ENCODE measurements at places on chromosomes 4 and X.

- H3K27me3 ChIP-seq = no peaks in the 10 kb centered on the region
- H3K4me1 ChIP-seq = peaks cover 19% of the 10 kb centered on the region
- no peak overlapping the region for H3K4me3 ChIP-seq
- H3K27ac ChIP-seq = no peak overlapping the region
- H3K36me3 ChIP-seq = no peaks in the 10 kb centered on the region
Observed at GRCh38 chr4:2938906-2939305, 24.3 kb downstream of the NOP14 start.

- H3K27ac ChIP-seq = no peak overlapping the region
- no peak overlapping the region for H3K4me3 ChIP-seq
- no peaks in the 10 kb centered on the region for H3K27me3 ChIP-seq
- no peak for DNase-seq
Observed at GRCh38 chrX:148322906-148323305, 177.5 kb upstream of the AFF2 start.

DNA sequence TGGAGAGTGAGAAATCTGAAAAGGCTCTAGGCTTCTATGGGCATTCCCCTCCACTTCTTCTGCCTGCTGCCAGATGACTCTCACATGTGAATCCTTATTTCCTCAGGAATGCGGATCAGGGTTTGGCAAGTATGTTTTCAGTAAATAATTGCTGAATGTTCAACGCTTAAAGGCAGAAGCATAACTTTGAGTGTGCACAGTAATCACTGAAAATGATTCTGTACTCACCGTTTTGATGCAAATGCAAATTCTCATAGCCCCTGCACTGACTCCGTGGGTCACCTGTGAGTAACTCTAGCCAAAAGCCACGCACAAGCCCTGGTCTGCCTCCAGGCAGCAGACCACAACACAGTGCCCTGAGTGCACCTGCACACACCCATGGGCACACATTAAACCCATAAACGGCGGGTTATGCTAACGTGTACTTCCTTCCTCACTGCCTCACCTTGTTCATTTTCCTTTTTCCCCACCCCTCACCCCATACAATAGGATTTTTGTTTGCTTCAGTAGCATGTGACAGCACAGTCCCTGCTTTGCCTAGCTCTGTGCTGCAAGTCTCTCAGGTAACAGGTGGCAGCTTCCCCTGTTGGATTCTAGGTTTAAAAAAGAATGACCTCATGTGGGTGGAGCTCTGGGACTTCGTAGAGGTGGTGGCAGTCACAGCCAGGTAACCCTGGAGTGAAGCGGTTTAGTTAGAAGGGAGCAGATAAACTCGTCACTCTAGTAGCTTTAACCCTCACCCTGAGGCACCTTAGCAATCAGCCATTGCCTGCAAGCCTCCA is at the start of gene ARHGEF38:
TSS of gene ARHGEF38 (plus strand) at position 656 of the 782 bp plus-strand sequence. CDS start 146 bp downstream, outside the sequence.
- H3K27me3 ChIP-seq = no peaks in the 10 kb centered on the region
- peak within 1 kb of the TSS; percentile 98 for H3K27ac ChIP-seq
- H3K4me3 ChIP-seq = peak within 1 kb of the TSS; percentile 23
- no peaks in the 10 kb centered on the region for H3K36me3 ChIP-seq
- DNase-seq = peak; percentile 81

DNA sequence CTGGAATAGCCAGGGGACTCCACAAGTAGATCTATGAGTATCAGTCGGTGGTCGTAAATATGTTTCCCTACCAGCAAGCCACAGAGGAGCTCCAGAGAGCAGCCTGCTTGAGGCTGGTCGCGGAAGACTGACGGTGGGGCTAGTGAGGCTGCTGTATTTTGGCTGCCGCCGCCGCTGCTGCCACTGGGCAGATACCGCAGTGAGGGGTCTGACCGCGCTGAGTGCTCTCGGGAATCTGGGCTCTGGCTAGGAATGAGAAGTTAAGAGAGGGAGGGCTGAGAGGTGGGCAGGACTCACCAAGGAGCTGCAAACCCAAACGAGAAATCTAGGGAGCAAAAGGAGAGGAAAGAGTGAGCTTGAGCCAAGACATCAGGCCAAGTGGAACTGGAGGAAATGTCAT is at the start of gene EXOC1L:
TSS of gene EXOC1L (plus strand) at position 157 of the 400 bp plus-strand sequence. CDS start at position 394, 237 bp downstream.
- no peaks in the 10 kb centered on the region for H3K36me3 ChIP-seq
- peak; percentile 15 for DNase-seq
- peaks cover 9% of the 10 kb centered on the region for H3K27me3 ChIP-seq
- no peak within 1 kb of the TSS for H3K4me3 ChIP-seq
- no peaks in the 10 kb centered on the region for H3K4me1 ChIP-seq

DNA sequence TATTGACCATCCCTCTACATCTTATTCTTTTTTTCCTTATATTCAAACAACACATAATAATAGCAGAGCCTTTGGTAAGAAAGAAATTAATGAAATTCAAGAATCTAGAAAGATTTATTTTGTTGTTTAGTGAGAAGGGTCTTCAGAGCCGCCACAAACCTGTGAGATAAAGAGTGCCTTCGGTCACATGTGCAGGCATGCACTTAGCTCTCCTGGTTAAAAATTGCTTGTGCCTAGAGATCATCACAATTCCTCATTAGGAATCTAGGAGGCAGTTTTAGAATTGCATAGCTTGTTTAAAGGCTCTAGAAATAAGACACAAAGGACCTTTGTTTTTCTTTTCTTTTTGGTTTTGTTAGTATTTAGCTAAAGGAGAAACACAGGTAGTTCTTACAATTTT is 1948.4 kb upstream of the IGFBP7 start:
- no peaks in the 10 kb centered on the region for H3K27me3 ChIP-seq
- H3K4me3 ChIP-seq = no peak overlapping the region
- no peaks in the 10 kb centered on the region for H3K36me3 ChIP-seq

DNA sequence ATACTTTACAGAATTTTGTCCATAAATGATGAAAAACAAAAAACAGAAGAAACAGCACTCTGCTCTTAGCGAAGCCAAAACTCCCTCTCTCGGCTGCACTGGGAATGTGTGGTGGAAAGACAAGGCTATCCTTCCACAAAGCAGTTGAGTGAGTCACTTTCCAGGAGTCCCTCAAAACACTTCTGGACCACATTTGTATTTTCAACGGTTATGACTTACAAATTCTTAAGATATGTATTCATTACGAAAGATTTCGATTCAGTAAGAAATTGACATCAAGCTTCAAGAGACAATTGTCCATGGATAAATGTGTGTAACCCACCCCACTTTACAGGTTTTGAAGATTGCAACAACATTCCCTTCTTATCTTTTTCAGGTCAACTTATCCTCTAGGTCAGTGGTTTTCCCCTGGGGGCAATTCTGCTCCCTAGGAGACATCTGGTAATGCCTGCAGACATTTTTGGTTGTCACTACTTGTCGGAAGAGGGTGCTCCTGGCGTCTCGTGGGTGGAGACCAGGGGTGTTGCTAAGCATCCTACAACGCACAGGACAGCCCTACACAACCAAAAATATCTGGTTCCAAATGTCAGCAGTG is 66.7 kb upstream of the MTNR1A start:
- no peak for DNase-seq
- H3K36me3 ChIP-seq = no peaks in the 10 kb centered on the region
- H3K27ac ChIP-seq = no peak overlapping the region
- no peaks in the 10 kb centered on the region for H3K4me1 ChIP-seq
- no peaks in the 10 kb centered on the region for H3K27me3 ChIP-seq

DNA sequence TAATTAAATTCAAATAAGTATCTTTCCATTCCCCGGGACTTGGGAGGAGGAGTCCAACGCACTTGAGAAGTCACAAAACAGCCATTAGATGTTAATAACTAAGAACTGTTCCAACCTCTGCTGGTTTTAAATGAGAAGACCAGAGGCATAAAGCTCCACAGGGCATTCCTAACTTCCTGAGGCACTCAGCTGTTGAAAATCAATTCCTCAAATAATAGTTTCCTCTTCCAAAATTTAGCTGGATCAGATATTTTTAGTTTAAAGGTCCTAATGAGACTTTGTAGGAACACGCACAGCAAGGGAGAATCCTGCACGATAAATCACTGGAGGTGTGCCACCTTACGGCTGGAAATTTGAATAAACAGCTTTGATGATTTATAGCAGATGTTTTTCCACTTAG is 504.3 kb upstream of the ZFP42 start:
- H3K4me1 ChIP-seq = no peaks in the 10 kb centered on the region
- no peak overlapping the region for H3K4me3 ChIP-seq

DNA sequence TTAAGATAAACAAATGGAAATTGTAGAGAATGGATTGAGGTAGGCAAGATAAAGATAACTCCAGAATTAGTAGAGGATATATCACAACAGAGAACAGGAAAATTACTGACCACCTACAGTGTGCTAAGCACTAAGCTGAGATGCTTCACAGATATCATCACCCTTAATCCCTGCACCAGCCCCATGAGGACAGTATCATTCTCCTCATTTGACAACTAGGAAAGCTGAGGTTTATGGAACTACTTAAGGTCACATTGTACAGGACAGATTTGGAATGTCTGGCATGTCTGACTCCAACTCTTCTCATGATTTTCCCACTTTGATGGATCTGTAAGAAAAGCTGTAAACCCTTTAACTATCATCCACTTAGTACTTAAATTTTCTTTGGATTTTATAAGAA is 95.5 kb downstream of the CASK start:
- H3K36me3 ChIP-seq = no peaks in the 10 kb centered on the region
- no peak for DNase-seq
- no peaks in the 10 kb centered on the region for H3K27me3 ChIP-seq
- H3K4me1 ChIP-seq = no peaks in the 10 kb centered on the region
- no peak overlapping the region for H3K4me3 ChIP-seq
- H3K27ac ChIP-seq = no peak overlapping the region

- no peaks in the 10 kb centered on the region for H3K4me1 ChIP-seq
- H3K4me3 ChIP-seq = no peak overlapping the region
- no peaks in the 10 kb centered on the region for H3K27me3 ChIP-seq
- H3K27ac ChIP-seq = no peak overlapping the region
- H3K36me3 ChIP-seq = no peaks in the 10 kb centered on the region
Observed at GRCh38 chr4:109164011-109164410, 138.4 kb downstream of the COL25A1 start.

GRCh38 chr4:5572114-5572513 is 136.2 kb downstream of the EVC2 start:
- no peak for DNase-seq
- no peaks in the 10 kb centered on the region for H3K36me3 ChIP-seq
- no peaks in the 10 kb centered on the region for H3K27me3 ChIP-seq
- H3K4me1 ChIP-seq = no peaks in the 10 kb centered on the region

GRCh38 chr4:176308441-176308840 is 11.3 kb upstream of the SPCS3 start:
- no peak for DNase-seq
- no peak overlapping the region for H3K4me3 ChIP-seq
- H3K36me3 ChIP-seq = no peaks in the 10 kb centered on the region
- H3K4me1 ChIP-seq = no peaks in the 10 kb centered on the region
- H3K27ac ChIP-seq = no peak overlapping the region
- H3K27me3 ChIP-seq = peaks cover 8% of the 10 kb centered on the region

- H3K27me3 ChIP-seq = no peaks in the 10 kb centered on the region
- no peak overlapping the region for H3K27ac ChIP-seq
- no peaks in the 10 kb centered on the region for H3K36me3 ChIP-seq
- DNase-seq = peak; percentile 83
Observed at GRCh38 chr4:123564758-123565346, 168.3 kb downstream of the SPRY1 start.

GRCh38 chrX:114181195-114181594 is 402.7 kb upstream of the HTR2C start:
- no peak overlapping the region for H3K4me3 ChIP-seq
- no peak for DNase-seq
- H3K27me3 ChIP-seq = no peaks in the 10 kb centered on the region
- no peak overlapping the region for H3K27ac ChIP-seq

GRCh38 chr4:176274441-176274840 is 5.4 kb upstream of the ASB5 start:
- no peak for DNase-seq
- H3K4me1 ChIP-seq = no peaks in the 10 kb centered on the region
- no peak overlapping the region for H3K27ac ChIP-seq
- H3K36me3 ChIP-seq = no peaks in the 10 kb centered on the region

GRCh38 chr4:1402516-1403091 is 3.6 kb downstream of the NKX1-1 start:
- no peak overlapping the region for H3K27ac ChIP-seq
- no peak overlapping the region for H3K4me3 ChIP-seq
- no peaks in the 10 kb centered on the region for H3K4me1 ChIP-seq
- H3K36me3 ChIP-seq = no peaks in the 10 kb centered on the region
